ENCODE measurements at places on chromosomes 5 and 9.

GRCh38 chr9:93574091-93574899, 2.1 kb upstream of the PHF2 start:
- no peak for DNase-seq

GRCh38 chr5:177111720-177112394, 21.7 kb upstream of the NSD1 start:
- peak; percentile 40 for DNase-seq

DNA sequence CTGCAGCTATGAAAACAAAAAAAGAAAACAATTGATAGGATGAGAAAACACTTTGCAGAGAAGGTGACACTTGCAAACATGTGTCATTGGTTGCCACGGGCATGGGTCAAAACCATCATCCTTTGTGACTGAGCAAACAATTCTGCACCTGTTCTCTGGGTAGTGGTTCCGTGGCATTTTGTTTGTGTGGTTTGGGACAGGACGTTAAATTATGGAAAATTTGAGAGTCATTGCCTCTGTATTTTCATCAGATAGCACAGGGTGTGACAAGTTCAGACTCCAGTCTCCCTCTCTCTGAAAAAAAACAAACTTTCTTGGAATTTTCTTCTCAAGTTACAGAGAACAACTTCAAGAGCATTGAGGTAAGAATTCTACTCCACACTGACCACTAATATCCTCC, 113.4 kb upstream of the HMHB1 start:
- no peak for DNase-seq

- no peak for DNase-seq
Observed at GRCh38 chr5:139725073-139725830, 70.4 kb upstream of the PSD2 start.

- DNase-seq, result no peak
Observed at GRCh38 chr9:92749934-92750315, 14.7 kb downstream of the BICD2 start.

DNA sequence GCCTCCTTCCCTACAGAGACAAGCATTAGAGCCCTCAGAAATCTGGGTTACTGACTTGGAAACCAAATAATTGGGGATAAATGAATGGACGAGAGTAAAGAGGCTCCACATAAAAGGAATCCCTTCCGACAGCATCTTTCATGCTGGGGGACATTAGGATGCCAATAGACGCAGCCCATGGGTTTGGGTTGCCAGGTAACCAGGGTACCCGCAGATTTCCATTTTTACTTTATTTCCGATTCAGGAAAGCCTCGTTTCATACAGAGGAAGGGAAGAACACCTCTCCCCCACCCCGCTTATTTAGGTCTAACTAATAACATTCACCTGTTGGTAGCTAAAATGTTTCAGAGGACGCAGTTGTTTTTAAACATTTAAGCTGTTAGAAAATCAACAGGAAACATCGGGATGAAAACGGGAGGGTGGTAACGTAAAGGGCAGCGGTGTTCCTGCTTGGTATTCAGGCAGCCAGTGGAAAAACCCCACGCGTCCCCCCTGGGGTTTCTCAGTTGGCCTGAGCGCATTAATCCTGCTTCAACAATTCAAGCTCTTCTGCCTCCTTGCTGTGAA, 179.5 kb downstream of the YTHDC2 start:
- no peak for DNase-seq

DNA sequence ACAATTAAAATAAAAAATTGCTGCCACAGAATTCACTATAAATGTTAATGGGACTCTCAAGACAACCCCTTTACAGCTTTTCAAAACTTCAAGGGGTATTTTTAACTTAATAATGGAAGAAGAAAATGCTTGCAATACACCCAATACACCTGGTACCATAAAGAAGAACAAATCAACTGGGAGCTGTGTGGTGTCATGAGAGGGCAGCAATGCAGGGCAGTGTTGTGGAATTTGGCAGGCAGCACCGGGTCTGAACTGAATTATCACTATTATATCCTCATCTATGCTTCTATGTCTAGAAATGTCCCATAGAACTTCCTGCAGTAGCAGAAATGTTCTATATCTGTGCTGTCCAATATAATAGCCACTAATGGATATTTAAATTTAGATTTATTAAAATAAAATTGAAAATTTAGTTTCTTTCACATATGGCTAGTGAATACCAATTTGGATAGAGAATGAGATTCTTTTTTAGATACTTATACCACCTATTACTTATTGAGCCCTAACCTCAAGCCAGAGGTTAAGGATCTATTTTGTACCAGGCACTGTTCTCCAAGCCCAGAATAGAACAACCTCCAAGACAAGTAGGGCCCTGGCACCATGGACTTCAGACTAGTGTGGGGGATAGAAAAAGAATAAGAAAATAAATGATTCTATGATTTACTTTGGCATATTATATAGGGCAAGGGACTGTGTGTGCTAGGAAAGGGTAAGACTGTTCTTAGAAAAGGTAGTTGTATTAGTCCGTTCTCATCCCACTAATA, 265.3 kb downstream of the PDE4D start:
- no peak for DNase-seq

DNA sequence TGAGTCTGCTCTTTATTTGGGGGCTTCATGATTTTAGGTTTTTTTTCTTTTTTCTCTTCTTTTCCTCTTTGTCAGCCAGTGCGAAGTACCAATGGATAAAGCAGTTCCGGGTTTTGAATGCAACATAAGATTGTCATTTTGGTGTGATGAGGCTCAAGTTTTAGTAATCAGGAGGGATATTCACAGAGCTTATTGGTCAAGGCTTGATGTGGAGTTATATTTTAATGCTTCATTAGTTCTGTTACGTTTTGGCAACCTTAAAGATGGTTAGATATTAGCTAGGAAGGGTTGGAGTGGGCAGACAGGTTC, 1.4 kb downstream of the PIK3R1 start:
- DNase-seq, result no peak

DNA sequence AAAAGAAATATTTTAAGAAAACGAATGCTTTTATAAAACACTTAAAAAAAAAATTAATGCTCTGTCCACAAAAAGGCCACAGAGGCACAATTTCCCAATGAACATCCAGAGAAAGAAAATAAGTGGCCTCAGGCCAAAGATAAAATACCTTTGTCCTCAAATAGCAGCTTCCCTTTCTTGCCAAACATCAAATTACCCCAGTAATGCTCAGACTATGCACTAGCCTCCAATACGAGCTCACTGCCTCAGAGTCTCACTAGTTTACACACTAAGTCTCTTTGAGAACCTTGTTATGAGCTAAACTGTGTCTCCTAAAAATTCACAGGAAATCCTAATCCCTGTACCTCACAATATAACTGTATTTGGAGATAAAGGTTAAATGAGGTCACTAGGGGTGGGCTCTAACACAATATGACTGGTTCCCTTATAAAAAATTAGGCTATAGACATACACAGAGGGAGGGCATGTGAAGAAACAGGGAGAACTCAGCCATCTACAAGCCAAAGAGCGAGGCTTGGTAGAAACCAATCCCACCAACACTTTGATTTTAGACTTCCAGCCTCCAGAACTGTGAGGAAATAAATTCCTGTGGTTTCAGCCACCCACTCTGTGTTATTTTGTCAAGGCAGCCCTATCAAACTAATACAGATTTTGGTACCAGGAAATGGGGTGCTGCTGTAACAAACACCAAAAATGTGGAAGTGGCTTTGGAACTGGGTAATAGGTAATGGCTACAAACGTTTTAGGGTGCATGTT, 4.4 kb downstream of the MPDZ start:
- DNase-seq, result no peak

DNA sequence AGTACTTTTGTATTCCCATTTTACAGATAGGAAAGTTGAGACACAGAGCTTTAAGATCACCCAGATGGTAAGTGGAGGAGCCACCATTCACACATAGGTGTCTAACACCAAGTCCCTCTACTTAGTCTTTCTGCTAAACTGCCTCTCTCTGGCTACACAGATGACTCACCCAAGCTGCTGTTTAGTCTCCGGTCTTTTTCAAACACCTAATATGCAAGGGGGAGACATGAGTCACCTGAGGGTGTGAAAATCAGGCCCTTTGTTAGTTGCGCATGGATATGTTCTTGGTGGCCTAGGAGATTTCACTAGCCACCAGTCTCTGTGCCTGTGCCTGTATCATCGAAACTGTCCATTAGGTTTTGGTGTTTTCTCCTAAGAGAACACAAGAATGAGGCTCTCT, 117.8 kb downstream of the MAST4 start:
- DNase-seq, result no peak

DNA sequence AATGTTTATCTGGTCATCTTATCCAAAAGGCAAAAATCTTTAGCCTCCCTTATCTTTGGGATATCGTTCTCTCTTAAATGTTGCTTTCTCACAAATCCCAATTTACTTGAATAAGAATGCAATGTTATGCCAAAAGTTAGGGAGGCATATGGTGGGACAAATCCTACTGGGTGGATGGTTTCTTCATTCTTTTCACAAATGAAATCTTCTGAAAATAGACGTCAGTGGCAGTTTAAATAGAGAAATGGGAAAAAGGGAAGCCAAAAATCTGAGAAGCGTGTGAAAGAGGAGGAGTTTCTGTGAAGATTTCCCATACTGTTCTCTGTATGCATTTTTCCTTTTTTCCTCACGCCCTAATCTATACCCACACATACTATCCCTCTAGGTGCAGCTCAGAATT, 2.5 kb upstream of the PCDHAC1 start:
- no peak for DNase-seq

- no peak for DNase-seq
Observed at GRCh38 chr9:89555451-89556375, 49.1 kb upstream of the GADD45G start.

- no peak for DNase-seq
Observed at GRCh38 chr5:31754741-31755675, 116.1 kb downstream of the PDZD2 start.

- DNase-seq, result no peak
Observed at GRCh38 chr5:84430863-84431663, 46.4 kb upstream of the EDIL3 start.

- DNase-seq, result no peak
Observed at GRCh38 chr5:74673011-74673790, 11.8 kb upstream of the HEXB start.

- DNase-seq, result no peak
Observed at GRCh38 chr5:142685418-142686209, at the start of gene FGF1. TSS of gene FGF1 (minus strand) at chr5:142686090. CDS start at chr5:142614127, 71,963 bp downstream.

DNA sequence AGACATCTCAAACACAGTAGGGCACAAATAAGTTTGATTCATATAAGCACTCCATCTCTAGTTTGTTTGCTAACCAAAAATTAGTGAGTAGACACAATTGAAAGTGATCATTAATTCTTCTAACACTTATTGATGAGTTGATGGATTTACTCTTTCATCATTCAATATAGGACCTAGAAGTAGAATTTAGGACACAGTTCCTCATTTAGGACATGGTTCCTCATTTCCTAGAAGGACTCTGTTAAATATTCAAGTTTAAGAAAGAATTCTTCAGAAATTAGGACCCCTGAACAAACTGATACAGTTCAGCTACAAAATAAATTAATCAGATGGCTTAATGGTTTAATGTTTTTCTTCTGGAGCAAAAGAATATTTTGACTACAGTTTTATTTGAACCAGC, 143.5 kb upstream of the PRR16 start:
- DNase-seq, result no peak

DNA sequence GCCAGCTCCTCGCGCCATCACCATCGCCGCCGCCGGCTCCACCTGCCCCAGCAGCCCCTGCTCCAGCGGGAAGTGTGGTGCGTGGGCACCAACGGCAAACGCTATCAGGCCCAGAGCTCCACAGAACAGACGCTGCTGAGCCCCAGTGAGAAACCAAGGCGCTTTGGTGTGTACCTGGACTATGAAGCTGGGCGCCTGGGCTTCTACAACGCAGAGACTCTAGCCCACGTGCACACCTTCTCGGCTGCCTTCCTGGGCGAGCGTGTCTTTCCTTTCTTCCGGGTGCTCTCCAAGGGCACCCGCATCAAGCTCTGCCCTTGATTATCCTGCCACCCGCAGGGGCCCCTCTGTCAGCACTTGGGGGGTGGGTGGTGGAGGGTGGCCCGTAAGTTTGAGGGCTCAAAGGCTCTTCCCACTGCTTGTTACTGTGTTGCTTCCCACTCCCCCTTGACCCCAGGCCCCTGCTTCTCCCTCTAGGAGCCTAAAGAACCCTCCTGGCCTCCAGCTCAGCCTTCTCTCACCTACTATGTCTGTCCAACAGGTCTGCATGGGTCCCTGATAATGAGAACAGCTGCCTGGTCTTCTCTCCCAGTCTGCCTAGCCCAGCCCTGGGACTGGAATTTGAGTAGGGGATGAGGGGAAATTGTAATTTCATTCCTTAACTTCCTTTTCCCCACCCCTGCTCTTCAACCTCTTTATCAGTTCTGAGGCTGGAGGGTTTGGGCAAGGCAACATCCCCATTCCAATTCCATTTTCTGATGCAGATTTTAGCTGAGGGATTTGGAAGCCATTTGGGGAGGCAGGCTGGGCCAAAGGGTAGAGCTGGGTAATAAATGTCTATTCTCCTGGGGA, 9.0 kb downstream of the RACK1 start:
- no peak for DNase-seq

GRCh38 chr9:135078361-135078821, 9.1 kb upstream of the OLFM1 start:
- no peak for DNase-seq

Data from activated naive CD4-positive, alpha-beta T cell (primary cell).